GM23338 (cell line): ENCODE measurements at places on chromosomes 1 and 21.

GRCh38 chr1:30197639-30198450 lies 525.5 kb downstream of the MATN1 start:
- DNase-seq, result no peak

- DNase-seq, result no peak
These were observed 24.0 kb upstream of the ELOA start for GRCh38 chr1:23719162-23719820.

GRCh38 chr1:203453016-203453415 lies 22.6 kb upstream of the PRELP start:
- no peak for DNase-seq

- DNase-seq, result peak; percentile 46
These were observed 751 bp downstream of the STUM start for GRCh38 chr1:226549094-226549936.

GRCh38 chr1:204680461-204680860 lies 5.1 kb downstream of the LRRN2 start:
- no peak for DNase-seq

- DNase-seq, result no peak
These were observed 222.8 kb downstream of the HLX start for GRCh38 chr1:221101807-221102605.

- no peak for DNase-seq
These were observed 2.9 kb upstream of the OLIG1 start for GRCh38 chr21:33067043-33067442.

DNA sequence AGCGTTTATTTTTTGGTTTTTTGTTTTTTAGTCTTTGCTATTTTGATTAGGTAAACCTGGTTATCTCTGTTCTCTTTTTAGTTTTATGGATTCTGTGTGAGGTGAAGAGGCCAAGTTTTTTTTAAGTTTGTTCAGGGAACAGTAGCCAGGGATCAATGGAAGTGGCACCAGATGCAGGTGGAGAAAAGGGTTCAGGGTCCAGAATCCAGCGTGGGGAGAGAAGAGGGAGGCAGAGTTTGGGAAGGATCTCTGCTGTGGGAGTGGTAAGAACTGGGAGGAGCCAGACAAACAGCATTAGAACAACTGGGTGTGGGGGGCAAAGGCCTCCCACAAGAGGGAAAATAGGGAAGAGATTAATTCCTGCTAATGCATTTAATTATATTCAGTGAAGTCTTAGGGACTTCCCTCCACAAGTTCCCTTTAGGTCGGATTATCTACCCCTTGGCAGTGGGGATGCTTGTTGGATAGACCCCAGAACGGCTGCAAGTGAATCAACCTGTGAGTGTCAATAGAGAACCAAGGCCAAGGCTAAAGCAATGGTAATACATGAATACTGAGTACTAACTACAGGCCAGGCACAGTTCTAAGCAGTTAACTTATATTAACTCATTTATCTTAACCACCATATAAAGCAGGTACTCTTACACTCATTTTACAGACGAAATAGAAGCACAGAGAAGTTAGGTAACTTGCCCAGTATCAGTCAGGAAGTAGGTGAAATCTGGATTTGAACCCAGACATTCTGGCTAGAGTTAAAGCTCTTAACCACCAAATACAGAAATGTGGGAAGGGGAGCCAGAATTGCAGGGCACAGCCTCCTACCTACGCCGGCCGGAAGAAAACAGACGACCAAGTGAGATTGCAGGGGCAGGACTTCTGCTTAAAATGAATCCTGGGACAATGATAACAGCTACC lies 498 bp downstream of the GNAT2 start:
- DNase-seq, result no peak
